ENCODE measurements at places on chromosomes 4 and X.
A peak's percentile ranks its signal among the peaks of the same experiment; 100 is the strongest.

DNA sequence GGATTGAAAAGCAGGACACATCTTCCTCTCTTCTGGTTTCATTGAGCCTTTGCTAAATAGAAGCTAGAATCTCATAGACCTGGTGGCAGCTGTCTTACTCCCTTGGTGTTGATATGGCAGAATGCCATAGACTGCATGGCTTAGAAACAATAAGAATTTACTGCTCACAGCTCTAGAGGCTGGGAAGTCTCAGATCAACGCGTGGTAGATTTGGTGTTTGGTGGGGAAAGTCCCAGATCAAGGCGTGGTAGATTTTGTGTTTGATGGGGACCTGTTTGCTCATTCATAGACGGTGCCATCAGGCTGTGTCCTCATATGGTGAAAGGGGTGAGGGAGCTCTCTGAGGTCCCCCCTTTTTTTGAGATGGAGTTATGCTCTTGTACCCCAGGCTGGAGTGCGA is 57.6 kb upstream of the PPP2R3B start:
- DNase-seq: no peak

DNA sequence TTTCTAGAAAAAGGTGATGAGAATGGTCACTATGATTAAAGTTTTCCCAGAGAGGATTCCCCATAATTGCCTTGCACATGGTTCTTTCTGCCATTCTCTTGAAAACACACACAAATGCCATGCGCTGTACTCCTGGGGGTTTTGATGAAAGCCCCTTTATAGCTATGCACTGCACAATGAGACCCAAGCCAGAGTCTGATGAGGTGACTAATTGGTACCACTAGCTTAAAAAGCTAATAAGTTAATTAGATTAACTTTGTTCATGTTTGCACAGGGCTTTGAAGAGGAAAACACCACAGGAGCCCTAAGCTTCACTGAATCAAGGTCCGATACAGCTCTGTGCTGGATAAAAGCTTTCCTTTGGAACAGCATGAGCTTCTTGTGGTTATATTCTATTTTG is 132.2 kb downstream of the NKX6-1 start:
- DNase-seq: no peak

GRCh38 chr4:42501624-42502401 is 104.5 kb downstream of the SHISA3 start:
- DNase-seq: no peak

DNA sequence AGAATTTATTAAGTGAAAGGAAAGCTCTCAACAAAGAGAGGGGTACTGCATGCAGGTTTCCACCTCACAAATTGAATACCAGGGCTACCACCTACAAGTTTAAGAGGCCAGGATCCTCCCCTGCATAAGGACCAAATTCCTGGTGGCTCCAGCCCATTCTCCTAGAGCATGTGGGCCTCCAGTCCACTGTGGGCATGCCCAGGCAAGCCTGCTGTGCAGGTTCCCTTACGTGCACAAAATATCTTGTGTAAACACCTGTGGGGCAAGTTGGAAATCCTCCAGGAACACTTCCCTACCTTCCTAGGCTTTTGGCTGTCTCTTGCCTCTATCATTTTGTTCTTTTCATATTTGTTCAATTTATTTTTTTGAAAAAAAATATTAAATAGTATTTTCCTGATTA is 724.3 kb downstream of the ARAP2 start:
- DNase-seq: no peak

GRCh38 chr4:19026281-19026680 is 1004.7 kb upstream of the LCORL start:
- no peak for DNase-seq

- peak; percentile 59 for DNase-seq
Measured at GRCh38 chr4:40283968-40284367, 51.2 kb upstream of the CHRNA9 start.

DNA sequence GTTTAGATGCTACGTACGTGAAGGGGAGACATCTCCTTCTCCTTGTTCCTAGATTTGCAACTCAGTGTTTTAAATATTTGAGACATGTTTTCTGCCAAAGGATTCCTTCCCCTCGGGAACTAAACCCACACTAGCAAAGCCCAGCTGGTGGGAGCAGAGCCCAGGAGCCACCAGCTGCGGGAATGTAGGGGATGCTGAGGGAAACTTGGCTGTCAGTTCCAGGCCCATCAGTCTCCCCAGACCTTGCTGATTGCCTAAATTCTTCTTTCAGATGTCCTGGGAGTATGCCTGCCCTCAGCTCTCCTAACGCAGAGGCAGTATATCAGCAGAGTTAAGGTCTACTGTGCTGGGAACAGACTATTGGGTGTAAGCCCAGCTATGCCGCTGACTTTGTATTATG is 630.0 kb upstream of the TENM3 start:
- no peak for DNase-seq
